ENCODE measurements at places on chromosomes 4 and X.

DNA sequence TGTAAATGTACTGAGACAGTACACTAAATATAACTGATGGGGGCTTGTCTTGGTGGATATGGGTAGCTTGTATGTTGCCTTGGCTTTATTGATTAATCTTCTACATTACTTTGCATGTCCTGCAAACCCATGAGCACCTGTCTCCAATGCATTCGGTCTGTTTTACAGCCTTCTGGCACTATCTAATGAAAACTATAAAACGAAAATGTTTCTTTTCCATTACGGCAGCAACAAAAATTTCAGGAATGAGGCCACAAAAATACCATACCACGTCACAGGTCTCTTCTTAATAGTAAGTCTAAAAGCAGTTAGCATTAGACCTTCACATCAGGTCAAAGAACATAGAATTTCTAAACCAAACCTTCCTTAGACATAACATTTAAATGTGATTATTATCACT lies 49.8 kb downstream of the EDNRA start:
- DNase-seq = no peak

DNA sequence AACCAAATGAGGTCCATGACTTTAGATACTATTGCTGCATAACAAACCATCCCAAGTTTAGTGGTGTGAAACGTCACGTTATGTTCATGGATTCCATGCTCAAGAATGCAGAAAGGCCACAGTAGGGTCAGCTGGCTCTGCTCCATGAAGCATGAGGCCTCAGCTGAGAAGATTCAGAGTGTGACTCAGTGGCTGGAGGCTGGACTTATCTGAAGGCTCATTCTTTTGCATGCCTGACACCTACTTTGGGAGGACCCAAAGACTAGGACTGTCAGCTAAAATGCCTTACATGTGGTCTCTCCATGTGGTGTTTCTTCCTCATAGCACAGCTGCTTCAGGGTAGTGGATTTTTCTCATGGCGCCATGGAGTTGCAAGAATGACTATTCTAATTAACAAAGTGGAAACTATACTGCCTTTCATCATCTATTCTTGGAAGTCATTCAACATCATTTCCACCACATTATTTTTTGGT lies 11.5 kb upstream of the CCDC149 start:
- DNase-seq = no peak

DNA sequence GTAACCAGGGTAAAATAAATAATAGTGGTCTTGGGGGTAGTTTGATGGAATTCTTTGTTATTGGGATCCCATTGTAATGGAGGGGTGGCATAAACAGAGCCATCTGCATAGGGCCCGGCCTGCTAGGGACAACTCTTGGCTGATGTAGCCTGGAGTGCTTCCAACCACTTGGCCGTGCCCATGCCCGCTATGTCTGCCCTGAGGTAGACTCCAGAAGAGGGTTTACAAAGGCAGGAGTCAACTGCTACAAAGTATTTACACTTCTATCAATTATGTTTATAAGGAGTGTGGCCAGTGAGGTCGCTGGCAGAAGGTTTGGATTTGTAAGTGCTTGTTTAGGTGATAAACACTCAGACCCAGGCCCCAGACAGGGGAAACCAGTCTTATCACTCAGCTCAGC lies 8.1 kb downstream of the RASL11B start:
- DNase-seq = no peak

DNA sequence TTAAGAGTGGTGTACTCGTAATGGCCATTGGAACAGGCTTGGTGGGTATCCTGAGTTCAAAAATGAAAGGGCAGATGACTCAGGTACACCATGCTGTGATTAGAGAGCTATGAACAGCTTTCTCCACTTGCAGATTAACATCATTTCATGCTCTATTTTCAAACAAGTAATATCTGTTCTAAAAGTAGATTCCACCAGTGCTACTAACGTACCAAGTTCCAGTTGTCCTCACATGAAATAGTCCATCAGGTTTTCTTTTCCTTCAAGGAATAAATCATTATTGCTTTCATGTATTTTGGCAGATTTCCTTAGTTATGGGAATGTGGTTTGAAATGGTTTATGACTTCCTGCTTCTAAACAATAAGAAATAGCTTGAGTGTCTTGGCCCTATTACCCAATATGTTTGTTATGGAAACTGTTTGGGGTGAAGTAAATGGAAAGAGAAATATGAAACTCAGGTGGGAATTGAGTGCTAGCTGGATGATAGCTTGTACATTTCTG lies 49.9 kb downstream of the PCDH7 start:
- DNase-seq = no peak

Data from iPS DF 6.9 (cell line).